NB4 (cell line): ENCODE measurements at places on chromosomes 12 and 14.

- no peak for DNase-seq
Measured at GRCh38 chr12:97275728-97276590, 186.6 kb upstream of the RMST start.

DNA sequence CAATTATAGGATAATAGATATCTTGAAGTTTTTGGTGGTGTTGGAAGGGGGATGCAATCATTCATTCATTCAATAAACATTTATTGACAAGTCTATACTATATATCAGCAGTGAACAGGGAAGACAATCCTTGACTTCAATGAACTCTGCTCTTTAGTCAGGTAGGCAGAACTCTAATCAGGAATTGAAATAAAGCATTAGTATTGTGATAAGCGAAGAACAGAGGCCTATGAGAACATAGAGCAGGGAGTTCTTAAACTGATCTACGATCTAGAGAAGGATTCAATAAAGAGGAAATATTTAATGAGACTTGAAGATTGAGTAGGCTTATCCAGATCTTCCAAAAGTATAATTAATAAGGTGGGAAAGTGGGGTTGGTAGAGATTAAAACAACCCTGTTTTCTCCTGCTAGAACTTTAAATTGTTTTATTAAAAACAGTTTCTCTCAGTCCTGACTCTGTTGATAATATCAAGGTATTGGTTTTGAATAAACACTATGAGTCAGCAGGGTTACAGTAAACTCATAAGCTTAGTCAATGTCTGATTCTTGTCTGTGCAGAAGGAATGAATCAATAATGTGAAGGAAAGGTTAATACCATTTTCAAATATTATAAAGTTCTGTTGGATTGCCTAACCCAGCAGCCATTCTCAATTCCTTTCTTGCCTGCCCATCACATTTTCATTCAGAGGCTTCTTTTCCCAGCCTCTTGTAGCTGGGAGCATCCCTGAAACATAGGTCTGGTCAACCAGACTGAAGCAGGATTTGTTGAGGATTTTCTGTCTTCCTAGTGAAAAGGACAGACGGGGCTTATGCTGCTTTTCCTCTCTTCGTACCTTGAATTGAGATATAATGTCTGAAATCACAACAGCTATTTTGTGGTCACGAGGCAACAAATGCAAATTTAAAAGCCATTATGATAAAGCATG lies 38.9 kb upstream of the KTN1 start:
- no peak for DNase-seq

GRCh38 chr14:99566009-99566389 lies 38.0 kb downstream of the CCDC85C start:
- DNase-seq = no peak

GRCh38 chr12:50689437-50689836 lies 74.5 kb upstream of the ATF1 start:
- DNase-seq = no peak

- peak; percentile 83 for DNase-seq
Measured at GRCh38 chr14:20610002-20610765, 19.0 kb upstream of the RNASE12 start.

DNA sequence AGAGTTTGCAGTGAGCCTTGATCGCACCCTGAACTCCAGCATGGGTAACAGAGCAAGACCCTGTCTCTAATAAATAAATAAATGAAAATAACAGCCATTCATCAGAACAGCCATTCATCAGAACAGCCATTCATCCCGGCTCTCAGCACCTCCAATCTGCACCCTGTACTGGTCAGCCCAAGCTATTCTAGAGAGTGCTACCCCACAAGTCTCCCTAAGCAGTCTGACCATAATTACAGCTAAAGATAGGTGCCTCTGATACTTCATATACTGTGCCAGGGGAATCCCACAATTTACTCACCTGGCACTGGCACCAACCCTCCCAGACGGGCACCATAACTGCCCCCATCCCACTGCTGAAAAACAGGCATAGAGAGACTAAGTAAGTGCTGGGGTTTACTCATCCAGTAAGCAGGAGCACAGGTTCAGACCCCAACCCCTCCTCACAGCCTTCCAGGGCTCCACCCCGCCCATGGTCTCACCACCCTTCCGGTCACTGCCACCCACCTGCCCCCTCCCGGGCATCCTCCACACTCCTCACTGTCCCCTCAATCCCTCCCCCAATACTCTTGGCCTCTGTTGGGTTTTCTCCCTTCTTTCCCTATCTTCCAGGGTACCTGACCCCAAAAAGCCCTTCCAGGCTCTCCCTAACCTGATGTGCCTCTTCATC lies 15.2 kb upstream of the EIF5 start:
- no peak for DNase-seq

DNA sequence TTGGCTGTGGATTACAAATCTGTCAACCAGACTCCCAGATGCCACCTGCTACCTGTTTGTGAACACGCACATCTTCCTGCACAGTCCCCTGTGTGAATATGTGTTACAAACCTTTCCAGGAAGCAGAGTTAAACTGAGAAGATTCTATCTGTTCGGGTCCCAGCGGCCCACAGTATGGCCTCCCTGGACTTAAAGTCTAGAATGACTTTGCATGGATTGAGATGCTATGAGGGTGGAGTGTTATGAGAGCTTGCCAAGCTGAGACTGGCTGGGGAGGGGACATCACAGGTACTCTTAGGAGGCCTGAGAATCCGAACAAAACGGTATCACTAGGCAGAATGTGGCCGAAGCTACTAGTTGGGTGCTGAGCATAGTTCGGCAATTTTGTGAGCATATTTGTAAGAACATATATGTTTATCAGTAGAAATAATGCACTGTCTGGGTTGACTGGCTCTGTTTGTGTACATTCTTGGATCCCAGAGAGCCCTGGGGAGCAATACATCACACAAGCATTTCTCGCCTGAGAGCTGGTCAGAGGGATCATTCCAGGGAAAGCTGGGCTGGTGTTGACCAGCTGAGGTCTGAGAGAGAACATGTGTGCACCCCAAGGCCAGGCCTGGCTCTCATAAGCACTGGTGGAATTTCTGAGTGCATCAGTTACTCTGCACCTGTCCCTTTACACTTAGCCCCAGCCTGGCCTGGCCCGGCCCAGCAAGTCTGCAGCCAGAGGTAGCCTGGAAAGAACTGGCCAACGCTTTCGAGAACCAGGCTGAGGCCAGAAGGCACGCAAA lies 29.8 kb upstream of the LTBP2 start:
- DNase-seq = no peak

DNA sequence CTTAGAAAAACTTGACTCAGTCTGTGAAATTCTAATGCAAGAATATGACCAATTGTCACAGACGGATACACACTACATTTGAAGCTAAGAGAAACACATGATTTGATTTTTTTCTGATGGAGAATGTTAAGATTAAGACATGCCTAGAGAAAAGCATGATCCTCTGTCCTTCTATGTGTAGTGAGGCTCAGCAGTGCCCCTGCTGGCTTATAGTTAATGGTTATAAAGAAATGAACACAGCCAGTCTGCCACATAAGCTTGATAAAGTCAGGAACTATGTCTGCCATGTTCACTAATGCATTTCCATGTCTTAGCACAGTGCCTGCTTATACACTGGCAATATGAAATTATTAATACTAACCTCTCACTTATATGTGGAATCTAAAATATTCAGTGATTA lies 168.1 kb upstream of the DAAM1 start:
- peak; percentile 21 for DNase-seq

GRCh38 chr14:95185033-95185766 lies 27.9 kb upstream of the DICER1 start:
- peak; percentile 93 for DNase-seq

GRCh38 chr12:27604431-27604830 lies 80.4 kb downstream of the PPFIBP1 start:
- DNase-seq = no peak

GRCh38 chr12:57086493-57087009 lies 2.4 kb upstream of the NAB2 start:
- peak; percentile 84 for DNase-seq

DNA sequence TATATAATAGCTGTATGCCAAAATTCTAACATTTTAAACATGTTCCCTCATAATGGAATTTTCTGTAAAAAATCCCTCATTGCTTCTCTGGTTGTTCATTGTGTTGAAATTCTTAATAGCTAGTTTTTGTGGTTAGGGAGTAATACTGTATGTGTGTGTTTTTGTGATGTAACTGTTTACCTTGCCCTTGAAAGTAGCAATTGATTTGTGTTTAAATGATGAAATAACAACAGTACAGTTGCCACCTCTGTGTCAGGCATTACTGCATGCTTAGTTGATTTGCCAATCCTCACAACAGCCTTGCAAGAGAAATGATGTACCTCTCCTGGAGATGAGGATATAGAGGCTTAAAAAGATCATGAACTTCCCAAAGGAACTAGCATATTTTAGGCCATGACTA lies 94.9 kb downstream of the DAAM1 start:
- no peak for DNase-seq
